H54 (cell line): ENCODE measurements at places on chromosomes 3 and 15.

GRCh38 chr3:86989006-86989405 lies 1.9 kb downstream of the VGLL3 start:
- no peak for DNase-seq

- no peak for DNase-seq
Measured at GRCh38 chr3:20853890-20854289, 667.9 kb upstream of the SGO1 start.

DNA sequence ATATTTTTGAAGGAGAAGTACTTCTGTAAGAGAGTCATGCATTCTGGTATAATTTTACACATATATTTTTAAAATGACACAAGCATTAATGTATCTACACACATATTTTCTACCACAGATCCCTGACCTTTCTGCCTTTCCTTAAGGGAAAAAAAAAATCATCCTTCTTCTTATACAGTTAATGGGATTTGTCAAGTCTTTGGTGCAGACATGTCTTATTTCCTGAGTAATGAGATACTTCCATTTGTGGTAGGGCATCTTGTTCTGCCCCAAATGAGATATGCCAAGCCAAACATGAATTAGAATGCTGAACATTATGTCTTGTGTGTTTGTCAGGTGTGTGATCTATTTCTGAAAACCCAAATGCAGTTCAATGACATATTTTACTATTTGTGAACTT lies 329.9 kb downstream of the RBMS3 start:
- DNase-seq, result no peak

DNA sequence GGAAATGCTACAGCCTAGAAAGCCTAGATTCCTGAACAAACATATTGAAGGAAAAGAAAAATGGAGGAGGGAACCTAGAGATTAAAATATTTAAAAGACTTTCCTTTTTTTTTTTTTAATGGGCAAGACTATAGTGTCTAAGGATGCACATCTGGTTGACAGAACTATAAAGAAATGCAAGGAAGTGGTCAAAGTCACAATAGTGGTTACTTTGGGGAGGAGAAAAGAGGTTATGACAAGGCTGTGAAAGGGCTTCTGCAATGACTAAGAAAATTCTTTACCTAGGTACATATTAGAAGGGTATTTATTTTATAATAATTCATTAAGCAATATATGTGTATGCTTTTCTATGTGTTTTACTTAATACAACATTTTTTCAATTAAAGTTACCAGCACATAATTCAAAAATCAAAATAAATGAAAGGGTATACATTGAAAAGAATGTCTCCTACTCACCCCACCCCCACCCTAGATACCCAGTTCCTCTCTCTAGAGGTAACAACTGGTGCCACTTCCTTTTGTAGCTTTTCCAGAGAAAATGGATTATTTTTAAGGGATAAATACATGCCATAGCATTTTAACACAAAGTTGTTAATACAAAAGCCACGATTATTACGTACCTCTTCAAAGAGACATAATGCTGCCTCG lies 70.1 kb downstream of the HERC1 start:
- DNase-seq, result peak; percentile 3

DNA sequence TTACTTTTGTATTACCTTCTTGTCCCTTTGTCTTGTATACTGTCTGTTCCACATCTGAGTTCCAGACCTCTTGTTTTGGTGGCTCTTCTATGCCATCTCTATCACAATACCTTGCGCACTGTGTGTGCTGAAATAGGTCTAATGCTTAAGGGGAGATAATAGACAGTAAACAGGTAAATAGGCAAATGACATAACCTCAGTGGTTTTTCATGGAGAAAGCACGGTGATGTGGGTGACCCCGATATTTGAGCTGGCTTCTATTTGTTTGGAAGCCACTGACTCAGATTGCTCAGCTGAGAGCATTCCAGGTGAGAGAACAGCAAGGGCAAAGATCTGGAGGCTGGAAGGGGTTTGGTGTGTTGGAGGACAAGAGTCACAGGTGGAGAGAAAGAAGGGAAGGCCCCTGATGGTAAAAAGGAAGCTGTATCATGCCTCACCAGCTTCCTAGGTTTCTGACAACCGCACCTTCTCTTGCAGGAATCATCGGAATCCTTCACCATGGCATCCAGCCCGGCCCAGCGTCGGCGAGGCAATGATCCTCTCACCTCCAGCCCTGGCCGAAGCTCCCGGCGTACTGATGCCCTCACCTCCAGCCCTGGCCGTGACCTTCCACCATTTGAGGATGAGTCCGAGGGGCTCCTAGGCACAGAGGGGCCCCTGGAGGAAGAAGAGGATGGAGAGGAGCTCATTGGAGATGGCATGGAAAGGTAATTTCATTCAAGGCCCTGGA lies 795 bp downstream of the MCM2 start:
- no peak for DNase-seq
